HL-60 (cell line): ENCODE measurements at places on chromosomes 4 and X.

GRCh38 chrX:155056877-155057792, 13.8 kb downstream of the CMC4 start:
- no peak for DNase-seq

- no peak for DNase-seq
Observed at GRCh38 chrX:52270453-52271116, 85.9 kb downstream of the MAGED4 start.

- no peak for DNase-seq
Observed at GRCh38 chr4:154421618-154422017, 70.0 kb downstream of the DCHS2 start.

- DNase-seq, result no peak
Observed at GRCh38 chrX:13940671-13941070, 89.0 kb downstream of the GEMIN8 start.

- DNase-seq, result peak; percentile 16
Observed at GRCh38 chr4:153409924-153410501, 56.1 kb upstream of the TMEM131L start.

DNA sequence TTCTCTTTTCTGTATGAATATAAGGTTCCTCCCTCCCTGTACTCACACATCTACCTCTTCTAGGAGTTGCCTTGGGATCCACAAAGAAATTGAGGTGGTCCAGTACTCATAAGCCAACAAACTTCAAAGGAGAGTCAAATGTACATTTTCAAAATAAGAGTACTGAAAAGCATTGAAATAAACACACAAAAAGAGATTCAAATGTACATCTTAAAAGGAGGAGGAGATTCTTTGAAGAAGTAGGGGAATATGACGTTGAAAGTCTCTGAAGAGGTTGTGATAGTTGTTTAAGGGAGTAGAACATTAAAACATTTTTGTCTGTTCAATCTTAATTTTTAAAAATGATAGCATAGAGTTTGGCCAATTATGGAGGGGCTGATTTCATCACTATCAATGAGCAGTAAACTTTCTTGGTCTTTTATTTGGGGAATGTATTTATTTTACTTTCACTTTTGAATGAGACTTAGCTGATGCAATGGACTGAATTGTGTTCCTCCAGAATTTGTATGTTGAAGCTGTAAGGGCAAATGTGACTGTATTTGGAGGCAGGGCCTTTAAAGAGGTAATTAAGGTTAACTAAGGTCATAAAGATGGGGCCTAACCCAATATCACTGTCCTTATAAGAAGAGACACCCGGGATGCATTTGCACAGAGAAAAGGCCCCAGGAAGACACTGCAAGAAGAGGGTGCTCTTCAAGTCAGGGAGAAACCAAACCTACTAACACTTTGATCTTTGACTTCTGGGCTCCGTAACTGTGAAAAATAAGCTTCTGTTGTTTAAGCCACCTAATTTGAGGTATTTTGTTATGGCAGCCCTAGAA, 226.3 kb upstream of the PGRMC2 start:
- DNase-seq, result no peak

DNA sequence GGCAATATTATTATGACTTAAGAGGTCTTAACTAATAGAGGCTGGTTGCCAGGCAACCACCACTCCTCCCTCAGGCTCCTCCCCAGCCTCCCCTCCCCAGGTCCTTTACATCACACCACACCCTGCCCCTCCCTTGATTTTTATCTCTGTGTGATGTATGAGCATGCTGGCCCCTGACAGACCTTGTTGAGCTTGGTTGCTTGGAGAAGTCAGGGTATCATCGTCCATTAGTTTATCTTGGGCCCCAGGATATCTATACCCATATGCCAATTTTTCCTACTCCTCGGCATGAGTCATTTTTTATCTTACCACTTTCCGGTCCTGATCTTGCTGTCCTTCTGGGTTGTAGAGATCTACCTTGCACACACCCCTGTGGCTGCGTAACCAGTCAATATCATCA, 2.5 kb downstream of the AKAP4 start:
- DNase-seq, result no peak

DNA sequence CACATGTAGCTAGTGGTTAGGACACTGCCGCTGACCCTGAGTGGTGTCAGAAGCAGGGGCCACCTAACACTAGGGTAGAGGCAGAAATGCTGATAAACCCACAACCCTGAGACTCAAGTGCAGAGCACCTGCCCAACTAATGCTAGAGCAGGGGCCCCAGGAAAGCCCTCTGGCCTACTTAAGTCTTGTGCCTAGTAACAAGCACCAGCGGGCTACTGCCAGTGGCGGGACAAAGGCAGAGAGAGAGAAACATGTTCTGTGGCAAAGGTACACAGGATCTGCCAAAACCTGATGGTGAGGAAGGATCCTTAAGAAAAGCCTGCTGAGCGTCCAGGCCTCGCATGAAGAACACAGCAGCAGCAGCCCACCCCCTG, 172.4 kb downstream of the PRDM5 start:
- DNase-seq, result no peak

GRCh38 chr4:169662206-169662605, 41.8 kb downstream of the CLCN3 start:
- DNase-seq, result no peak

GRCh38 chr4:11323771-11324170, 104.9 kb downstream of the HS3ST1 start:
- no peak for DNase-seq

- DNase-seq, result no peak
Observed at GRCh38 chr4:2295900-2296442, 34.1 kb upstream of the MXD4 start.

DNA sequence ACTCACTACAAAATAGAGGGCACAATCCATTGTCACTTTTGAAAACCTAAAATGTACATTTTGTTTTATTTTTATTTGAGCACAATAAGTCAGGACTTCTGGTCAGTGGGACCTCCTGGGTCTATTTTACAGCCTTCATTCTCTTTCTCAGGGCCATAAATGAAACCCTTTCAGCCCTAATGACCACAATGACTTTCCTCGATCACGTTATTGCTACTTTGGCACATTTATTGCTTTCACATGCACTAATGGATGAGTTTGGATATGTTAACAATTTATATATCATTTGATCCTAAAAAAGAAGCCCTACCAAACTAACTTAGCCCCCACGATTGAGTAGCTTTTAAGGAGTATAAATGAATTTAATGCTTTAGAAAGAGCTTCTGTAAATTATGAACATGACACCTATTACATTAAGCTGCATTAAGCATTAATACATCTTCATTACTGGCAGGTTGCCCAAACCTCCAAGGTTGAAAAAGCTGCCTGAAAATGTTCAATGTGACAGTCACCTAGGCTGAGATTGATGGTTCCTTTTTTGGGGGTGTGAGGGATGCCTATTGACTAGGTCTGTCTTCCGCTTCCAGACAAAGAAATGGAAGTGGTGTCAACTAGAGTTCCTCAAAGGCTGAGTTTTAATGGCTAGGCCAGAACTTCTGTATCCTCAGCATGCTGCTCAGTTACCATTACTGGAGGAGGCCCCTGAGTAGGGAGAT, 296.4 kb downstream of the GPAT3 start:
- DNase-seq, result no peak

DNA sequence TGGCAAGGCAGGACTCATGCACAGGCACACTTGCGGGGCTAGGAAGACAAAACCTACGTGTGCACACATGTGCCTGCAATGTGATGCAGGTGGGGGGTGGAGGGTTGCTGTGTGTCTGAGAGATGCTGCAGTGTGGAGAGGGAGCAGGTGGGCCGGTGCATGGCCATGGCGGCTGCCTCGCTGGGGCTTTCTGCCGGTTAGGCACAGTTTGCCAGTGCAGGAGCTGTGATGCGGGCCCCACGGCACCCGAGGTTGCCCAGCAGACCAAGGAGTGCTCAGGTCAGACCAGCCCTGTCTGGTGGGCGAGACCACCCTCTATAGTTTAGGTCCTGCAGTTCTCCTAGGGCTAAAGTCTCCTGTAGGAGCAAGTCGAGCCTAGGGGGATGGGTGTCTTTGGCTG, 4.4 kb upstream of the AFM start:
- DNase-seq, result no peak

GRCh38 chr4:178339769-178340168, 897.5 kb upstream of the AGA start:
- no peak for DNase-seq

GRCh38 chr4:138334346-138335016, 92.3 kb upstream of the SLC7A11 start:
- no peak for DNase-seq

- no peak for DNase-seq
Observed at GRCh38 chrX:107935200-107935599, 47.0 kb downstream of the TEX13B start.

DNA sequence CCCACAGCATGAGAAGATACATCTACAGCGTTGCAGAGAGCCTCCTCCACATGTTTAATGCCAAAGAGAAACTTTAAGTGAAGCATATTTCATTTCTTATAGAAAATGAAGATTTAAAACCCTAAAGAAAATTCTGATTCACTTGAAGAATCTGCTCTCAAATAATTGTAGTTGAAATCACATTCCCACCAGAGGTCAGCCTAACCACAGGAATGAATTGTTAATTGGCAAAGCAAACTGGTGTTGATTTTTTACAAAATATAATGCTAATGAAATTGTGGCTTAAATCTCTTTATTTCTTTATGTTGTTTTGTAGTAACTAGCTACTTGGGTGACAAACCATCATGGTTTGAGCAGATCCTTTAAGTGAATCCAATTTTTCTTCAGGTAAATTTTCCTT, 31.1 kb upstream of the WDR17 start:
- DNase-seq, result no peak

GRCh38 chr4:882646-883045, 49.5 kb downstream of the GAK start:
- DNase-seq, result no peak

- DNase-seq, result no peak
Observed at GRCh38 chr4:154160519-154161301, 330.9 kb downstream of the DCHS2 start.

GRCh38 chr4:14359991-14360390, 642.3 kb upstream of the CPEB2 start:
- no peak for DNase-seq

DNA sequence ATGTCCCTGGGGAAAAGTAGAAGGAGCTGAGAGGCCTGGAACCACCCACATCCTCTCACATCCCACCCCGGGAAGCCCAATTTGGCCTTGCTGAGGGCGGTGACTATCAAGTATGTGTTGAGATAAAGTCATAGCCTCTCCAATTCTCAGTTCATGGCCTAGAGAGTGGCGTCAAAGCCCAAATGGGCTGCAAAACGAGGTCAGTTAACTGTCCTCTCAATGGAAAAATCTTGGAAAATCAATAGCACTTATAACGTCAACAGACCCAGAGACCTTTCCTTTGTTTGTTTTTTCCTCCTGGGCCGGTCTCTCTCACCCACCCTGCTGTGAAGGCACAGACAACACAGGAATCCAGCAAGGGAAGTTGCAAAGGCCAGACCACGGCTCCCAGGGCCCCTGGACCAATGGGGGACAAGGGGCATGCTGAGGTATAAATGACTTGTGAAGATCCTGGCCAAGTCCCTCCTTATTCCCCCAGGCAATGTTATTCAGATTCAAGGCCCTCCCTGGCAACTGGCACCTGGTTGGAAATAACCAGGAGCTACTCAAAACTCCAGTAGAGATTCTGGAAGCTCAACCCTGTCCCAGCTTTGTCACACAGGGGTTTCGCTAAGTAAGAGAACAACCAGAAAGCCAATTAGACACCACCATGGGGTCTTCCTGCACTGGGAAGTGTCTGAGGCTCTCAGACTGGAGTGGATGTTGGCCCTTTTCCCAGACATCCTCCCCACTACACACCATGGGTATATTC, 38.6 kb downstream of the TSC22D3 start:
- no peak for DNase-seq

GRCh38 chr4:84622959-84623358, 40.0 kb downstream of the CDS1 start:
- no peak for DNase-seq

DNA sequence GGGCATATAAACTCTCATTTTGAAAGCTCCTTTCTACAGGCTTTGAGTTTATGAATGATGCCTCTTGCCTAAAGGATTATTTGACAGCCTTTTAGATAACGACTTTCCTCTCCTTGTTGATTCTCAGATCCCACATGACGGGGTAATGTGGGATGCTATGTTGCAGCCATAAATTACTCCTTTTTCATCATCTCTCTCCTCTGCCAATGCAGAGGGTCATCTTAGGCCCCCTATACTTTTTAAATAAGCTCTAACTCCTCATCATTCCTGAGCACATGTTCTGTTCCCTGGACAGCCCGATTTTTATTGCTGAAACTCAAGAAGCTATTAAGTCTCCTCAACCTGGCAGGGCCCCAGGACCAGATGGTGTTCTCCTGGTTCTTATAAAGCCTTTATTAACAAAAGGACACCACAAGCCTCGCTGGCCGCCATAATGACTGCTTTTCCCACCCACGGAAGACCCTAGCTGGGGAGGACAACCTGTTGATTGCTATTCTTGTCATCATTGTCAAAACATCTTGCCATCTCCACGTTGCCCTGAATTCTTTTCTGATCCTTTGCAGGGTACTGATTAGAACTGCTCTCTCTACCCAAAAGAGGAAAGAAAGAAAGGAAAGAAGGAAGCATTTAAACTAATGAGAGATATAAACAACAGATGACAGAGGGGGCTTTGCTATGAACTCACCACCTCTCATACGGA, 150.7 kb downstream of the DHX15 start:
- no peak for DNase-seq

DNA sequence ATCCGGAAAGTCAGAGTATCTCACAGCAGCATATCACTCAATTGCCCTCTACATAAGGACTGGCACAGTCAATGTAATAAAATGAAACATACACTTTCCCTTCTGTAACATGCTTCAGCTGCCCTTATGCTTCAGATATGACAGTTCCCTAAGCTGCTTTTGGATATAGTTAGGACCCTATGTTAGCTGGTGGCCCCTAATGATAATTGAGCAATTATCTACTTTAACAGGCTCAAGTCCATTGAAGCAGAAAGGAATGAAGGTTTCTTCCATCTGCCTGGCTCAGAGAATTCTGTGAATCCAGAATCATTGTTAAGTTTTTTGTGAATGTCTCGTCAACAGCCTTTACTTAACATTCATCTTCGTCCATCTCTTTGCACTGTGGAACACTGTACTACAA, 951.2 kb upstream of the DIAPH2 start:
- no peak for DNase-seq

- no peak for DNase-seq
Observed at GRCh38 chrX:41137589-41137988, 52.3 kb downstream of the USP9X start.

- no peak for DNase-seq
Observed at GRCh38 chr4:59689149-59689548, 1511.0 kb upstream of the ADGRL3 start.

GRCh38 chr4:89836897-89837384, at the start of gene SNCA:
Gene SNCA, minus strand, starts transcription at chr4:89837161. Its CDS starts 1,494 bp downstream, at chr4:89835667.
- DNase-seq, result no peak

- peak; percentile 33 for DNase-seq
Observed at GRCh38 chr4:77697860-77698590, 92.4 kb downstream of the CXCL13 start.

GRCh38 chr4:176343286-176343685, 23.5 kb downstream of the SPCS3 start:
- DNase-seq, result no peak

DNA sequence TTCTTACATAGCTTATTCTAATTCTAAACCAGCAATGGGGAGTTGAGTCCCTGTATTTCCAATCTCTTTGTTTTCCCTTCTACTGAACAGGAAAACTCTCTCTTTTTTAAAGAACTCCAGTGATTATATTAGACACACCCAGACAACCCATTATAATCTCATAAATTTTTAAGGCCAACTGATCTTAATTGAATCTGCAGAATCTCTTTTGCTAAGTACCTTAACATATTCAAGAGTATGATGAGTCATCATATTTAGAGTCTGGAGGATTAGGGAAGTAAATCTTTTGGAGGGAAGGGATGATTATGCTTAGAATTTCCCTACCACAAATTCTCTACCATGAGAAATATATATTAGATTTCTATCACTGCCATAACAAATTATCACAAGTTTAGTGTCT, 705.1 kb downstream of the CENPC start:
- DNase-seq, result no peak

GRCh38 chr4:151646322-151646721, 114.5 kb downstream of the GATB start:
- DNase-seq, result no peak
